ENCODE measurements at places on chromosomes 7 and 10.

DNA sequence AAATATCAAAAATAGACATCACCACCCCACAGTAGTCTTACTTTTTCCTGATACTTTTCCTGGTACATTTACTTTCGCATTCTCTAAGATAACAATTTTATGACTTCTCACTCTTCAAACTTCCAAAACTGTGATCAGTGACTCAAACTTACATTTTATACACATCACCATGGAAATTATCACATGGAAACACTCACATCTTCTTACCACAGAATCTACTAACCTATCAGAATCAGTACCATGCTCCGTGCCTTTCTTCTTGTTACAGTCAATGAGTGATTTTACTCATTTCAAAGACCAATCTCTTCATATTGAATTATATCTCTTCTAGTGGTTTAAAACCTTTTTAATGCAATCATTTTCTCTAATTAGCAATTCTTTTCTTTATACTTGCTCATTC is 120.3 kb downstream of the PTEN start:
- no peak for DNase-seq

GRCh38 chr10:120514035-120514620 is 57.1 kb downstream of the PLPP4 start:
- DNase-seq, result no peak

DNA sequence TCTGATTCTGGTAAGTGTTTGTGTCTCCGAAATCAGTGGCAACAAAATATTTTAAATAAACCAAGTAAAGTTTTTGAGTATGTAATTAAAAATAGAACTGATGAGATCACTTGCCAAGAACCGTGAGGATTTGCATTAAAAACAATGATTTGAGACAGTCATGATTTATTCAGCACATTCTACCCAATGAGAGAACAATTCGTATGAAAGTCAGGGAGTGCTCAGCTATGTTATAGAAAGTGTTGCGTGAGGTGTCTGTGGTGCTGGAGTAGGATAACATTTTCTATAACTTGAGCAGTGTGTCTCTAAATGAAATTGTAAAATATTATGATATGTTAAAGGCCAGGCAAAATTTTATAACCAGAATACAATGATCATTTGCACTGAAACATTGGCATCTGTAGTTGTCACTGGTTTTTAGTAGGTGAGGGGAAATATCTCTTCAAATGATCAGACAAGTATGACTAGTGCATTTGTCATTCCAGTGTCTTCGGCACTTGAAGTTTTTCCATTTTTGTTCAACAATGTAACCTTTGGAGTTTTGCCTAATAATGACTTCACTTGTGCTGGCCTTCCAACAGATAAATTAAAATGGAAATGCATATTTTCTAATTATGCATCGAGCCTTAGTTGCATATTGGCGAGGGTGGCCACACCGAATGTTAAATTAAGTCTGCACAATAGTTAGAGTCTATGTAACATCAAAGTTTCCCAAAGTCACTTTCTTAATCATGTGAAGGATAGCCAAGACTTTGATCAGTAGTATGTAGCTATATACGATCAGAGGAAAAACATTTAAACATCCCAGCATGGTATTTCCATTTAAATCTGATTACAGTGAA is 335.9 kb downstream of the GFRA1 start:
- DNase-seq, result no peak

GRCh38 chr10:44854693-44855350 is 56.3 kb upstream of the TMEM72 start:
- DNase-seq, result no peak

DNA sequence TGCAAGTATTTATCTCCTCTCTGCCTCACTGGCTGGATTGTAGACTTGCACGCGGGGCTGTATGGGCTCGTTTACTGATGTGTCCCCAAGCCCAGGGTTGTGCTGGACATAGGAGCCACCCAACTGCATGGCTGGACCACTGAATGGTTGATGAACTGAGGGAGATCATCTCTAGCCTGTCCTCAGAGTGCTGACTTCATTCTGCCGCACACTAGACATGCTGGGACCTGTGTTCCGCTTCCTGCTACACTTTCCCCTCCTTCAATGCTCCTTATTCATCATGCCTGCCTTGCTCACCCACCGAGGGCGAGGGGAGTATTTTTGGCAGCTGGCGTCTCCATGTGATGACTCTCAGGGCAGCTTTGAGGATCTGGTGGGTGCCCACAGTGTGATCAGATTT is 440.2 kb downstream of the GLRX3 start:
- DNase-seq, result no peak

DNA sequence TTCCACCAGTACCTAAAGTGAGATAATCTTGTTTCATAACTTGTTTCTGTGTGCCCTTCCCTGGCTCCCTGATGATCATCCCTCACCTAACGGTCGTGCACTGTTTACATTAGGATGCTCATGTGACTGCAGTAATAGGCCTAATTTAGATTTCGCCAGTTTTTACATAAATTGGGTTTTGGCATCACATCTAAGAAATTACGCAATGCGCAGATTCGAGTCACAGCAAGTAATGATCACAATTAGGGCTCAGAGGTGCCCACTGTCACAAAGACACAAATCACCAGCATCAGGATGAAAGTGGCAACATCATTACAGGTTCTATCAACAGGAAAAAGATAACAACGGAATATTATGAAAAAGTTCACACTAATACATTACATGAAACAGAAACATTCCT is 94.7 kb downstream of the LARP4B start:
- DNase-seq, result no peak
